ENCODE measurements at places on chromosomes 7 and 10.

GRCh38 chr7:67346876-67347275 lies 350.2 kb downstream of the TYW1 start:
- no peak for DNase-seq

DNA sequence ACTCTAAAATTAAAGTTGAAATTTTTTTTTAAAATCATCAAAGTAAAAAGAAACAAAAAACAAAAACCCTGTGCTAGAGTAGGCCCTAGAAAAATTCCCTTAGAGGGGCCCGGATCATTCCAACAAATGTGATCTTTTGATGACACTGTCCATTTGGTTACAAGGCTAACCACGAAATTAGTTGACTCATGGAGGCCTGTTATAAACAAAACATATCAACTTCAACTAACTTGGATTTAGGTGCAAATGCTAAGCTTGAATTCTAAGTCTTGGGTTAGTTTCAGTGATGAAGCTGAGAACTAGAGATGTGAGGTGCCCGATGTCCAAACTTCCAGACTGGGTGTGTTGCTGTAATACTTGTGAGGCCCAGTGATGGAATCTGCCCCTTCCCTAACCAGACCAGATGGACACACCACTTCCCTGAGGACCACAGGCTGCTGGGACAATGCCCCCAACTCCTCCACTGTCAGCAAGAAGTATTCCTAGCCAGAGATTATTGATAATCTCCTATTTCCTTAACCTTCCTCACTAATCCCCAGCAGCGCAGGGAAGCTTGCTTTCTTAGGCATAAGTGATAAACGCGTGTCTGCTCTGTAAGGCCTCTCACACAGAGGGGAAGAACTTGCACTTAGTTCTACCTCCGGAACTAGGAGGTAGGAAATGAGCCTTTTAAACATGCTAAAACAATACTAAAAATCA lies 108.7 kb downstream of the RAPGEF5 start:
- DNase-seq, result no peak

GRCh38 chr7:73847941-73848723 lies 5.8 kb upstream of the METTL27 start:
- DNase-seq, result no peak

- DNase-seq, result no peak
These were observed 77.0 kb upstream of the EEPD1 start for GRCh38 chr7:36076074-36076473.

- no peak for DNase-seq
These were observed 25.2 kb upstream of the GUSB start for GRCh38 chr7:66007232-66007631.

DNA sequence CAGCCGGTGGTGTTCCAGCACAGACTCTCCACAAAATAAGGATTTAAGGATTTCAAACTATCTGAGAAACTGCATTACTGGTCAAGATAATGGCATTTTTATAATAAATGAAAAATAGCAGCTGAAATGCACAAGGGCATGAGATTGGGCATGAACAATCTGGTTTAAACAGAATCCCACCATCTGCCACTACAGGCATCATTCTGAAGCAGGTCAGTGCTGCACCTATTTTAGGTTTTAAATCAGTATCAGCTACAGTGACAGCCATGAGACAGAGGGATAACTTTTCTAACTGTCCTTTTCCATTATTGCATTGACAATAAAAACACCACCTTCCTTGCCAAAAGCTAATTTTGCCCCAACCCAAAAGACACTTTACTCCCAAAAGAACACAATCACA lies 186.8 kb downstream of the ETV1 start:
- no peak for DNase-seq

DNA sequence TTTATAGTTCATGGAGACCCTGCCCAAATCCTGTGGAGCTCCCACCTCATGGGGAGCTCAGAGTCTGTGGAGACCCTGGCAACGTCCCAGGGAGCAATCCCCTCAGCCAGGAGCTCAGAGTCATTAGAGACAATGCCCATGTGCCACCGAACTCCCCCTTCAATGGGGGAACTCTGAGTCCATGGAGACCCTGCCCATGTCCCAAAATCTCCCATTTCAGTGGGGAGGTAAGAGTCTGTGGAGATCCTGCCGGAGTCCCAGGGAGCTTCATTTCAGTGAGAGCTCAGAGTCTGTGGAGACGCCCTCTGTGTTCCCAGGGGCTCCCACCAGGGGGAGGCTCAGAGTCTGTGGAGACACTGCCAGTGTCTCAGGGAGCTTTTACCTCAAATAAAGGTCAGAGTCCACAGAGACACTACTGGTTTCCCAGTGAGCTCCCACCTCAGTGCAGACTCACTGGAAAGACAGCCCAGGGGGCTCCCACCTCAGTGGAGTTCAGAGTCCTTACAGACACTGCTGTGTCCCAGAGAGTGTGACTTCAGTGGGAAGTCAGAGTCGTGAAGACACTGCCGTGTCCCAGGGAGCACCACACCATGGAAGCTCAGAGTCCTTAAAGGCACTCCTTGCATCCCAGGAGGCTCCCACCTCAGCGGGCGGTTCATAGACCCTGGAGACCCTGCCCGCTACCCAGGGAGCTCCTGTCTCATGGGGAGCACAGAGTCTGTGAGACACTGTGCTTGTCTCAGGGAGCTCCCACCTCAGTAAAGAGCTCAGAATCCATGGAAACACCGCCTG lies 5.0 kb downstream of the MYO1G start:
- DNase-seq, result no peak

- no peak for DNase-seq
These were observed 64.8 kb upstream of the NUPR2 start for GRCh38 chr7:56181010-56181409.

Measured in amniotic stem cell (primary cell).